ENCODE measurements at places on chromosomes 12 and 14.

GRCh38 chr12:57810450-57810849 lies 8.1 kb downstream of the AVIL start:
- no peak for DNase-seq

GRCh38 chr12:62986844-62987243 lies 51.9 kb upstream of the PPM1H start:
- DNase-seq, result no peak

DNA sequence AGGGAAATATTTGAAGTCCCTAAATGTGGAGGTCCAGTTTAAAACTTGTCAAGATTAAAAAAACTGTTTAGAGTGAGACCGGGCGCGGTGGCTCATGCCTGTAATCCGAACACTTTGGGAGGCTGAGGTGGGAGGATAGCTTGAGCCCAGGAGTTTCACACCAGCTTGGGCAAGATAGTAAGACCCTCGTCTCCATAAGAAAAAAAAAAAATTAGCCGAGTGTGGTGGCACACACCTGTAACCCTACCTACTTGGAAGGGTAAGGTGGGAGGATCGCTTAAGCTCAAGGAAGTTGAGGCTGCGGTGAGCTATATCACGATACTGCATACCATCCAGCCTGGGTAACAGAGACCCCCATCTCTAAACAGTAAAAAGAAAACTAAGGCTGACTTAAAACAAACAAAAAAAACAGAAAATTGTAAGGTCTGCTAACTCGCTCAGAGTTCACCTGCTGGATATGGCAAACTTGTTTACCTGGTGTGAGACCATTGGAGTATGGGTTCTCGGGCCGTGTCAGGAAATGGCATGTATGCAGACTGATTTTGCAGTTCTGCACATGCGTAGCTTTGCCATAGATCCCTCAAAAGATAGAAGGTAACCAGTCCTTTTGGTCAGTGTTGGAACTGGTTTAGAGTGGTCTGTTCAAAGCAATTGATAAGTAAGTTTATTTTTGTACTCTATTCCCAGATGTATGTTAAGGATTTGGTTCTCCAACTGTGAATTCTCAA lies 2.1 kb downstream of the RNF10 start:
- DNase-seq, result no peak

- no peak for DNase-seq
These were observed 58.9 kb downstream of the DHRS2 start for GRCh38 chr14:23694949-23695663.

DNA sequence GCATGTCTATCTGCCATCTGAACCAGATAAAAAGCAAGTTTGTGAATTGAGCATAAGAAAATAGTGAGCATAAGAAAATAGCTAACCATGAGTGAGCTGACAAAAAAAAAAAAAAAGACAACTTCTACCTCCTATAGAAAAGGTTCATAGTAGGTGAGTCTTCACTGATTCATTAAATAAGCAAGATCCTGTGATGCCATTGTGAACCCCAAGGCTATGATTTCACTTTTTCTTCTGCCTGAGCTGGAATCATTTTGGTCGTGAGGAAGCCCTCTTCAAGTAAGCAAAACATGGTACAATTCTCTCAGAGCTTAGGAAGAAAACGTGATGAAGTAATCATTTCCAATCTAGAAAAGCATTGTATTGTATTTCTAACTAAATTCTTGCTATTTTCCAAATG lies 1.2 kb downstream of the PIK3C2G start:
- no peak for DNase-seq

DNA sequence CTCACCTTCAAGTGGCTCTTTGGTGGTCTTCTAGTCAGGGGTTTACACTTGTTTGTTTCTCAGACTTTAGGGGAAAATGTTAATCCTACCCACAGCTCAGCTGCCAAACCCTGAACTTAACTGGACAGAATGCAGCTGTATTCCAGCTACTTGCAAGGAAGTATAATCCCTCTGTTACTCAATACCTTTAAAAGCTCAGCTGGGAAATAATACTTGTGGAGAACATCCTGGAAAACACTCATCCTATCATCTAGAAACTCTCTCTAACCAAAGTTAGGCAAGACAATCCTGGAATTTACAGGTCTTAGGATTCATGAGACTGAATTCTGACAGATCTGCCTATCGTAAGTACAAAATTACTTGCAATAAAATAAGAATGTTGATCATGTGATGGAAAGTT lies 404.1 kb downstream of the ADAMTS20 start:
- DNase-seq, result no peak

DNA sequence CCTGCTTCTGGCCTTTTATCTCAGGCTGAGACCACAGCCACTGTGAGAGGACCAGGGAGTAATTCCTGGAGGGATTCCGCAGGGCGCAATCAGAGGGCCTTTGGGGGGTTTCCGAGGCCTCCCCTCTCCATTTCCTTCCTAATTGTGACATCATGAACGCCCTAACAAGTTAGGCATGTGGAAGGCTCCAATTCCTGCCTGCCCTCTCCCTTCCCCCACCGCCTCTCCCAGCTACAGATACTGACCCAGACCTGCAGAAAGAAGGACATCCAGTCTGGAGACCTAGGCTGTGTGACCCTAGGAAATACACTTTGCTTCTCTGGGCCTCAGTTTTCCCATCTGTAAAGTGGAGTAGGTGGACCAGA lies 637.9 kb downstream of the MED13L start:
- DNase-seq, result no peak

DNA sequence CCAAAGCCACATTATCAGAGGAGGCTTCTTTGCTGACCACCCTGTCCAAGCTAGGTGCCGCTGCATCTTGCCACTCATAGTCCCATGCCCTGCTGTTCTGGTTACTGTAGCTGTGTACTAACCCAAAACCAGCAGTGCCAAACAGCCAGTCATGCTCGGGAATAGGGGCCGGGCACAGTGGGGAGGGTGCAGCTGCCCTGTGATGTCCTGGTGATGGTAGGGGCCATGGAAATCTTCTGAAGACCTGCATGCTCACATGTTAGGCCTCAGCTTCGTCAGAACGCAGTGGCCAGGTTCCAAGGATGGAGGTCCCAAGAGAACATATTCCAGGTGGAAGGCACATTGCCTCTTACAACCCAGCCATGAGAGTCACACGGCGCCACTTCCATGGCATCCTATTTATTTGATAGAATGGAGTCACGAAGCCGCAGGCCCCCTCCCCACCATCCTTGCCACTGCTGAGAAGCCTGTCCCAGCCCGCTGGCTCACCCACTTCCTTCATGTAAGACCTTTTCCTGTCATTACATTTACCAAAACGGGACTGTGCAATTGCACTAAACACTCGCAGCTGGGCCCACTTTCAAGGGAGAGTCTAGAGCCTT lies 48.5 kb downstream of the FAM222A start:
- DNase-seq, result no peak

- no peak for DNase-seq
These were observed 589.8 kb downstream of the KCNH5 start for GRCh38 chr14:62455446-62455845.

GRCh38 chr12:42361909-42362646 lies 36.1 kb downstream of the PPHLN1 start:
- no peak for DNase-seq

GRCh38 chr12:59646636-59647035 lies 50.8 kb downstream of the SLC16A7 start:
- no peak for DNase-seq

- no peak for DNase-seq
These were observed 285.9 kb downstream of the TMTC2 start for GRCh38 chr12:82972624-82973023.

- no peak for DNase-seq
These were observed 196.0 kb downstream of the DUSP6 start for GRCh38 chr12:89156340-89156739.

GRCh38 chr14:68987653-68988036 lies 8.5 kb upstream of the ACTN1 start:
- DNase-seq, result no peak
